ENCODE measurements at places on chromosomes 2 and 18. TPM values are rescaled to one million over a fixed set of nuclear protein-coding genes. Genes with fewer than 3 reads are reported as not detected.

SETBP1 gene
- 23.0 TPM for total RNA-seq

TUBA3E gene
- not detected for total RNA-seq

IL1RN gene
- not detected for total RNA-seq

BCL11A gene
- total RNA-seq: 0.29 TPM

COLEC11 gene
- total RNA-seq: under 0.01 TPM

SUPT7L gene
- total RNA-seq: 44.2 TPM

ZNF385B gene
- total RNA-seq: 1.1 TPM

POTEJ gene
- total RNA-seq: not detected

CAPN14 gene
- total RNA-seq: under 0.01 TPM

NTSR2 gene
- not detected for total RNA-seq

MDH1B gene
- 2.2 TPM for total RNA-seq

EVX2 gene
- total RNA-seq: under 0.01 TPM

HOXD4 gene
- total RNA-seq: 1.2 TPM

CCDC102B gene
- total RNA-seq: 9.4 TPM

FBXO15 gene
- total RNA-seq: 0.36 TPM

Data from osteoblast (primary cell).